Progenitor cell of endocrine pancreas (in vitro differentiated cells): ENCODE measurements at places on chromosomes 1 and 21. TPM values are rescaled to one million over a fixed set of nuclear protein-coding genes. Genes with fewer than 3 reads are reported as not detected.
A peak's percentile ranks its signal among the peaks of the same experiment; 100 is the strongest.

DNA sequence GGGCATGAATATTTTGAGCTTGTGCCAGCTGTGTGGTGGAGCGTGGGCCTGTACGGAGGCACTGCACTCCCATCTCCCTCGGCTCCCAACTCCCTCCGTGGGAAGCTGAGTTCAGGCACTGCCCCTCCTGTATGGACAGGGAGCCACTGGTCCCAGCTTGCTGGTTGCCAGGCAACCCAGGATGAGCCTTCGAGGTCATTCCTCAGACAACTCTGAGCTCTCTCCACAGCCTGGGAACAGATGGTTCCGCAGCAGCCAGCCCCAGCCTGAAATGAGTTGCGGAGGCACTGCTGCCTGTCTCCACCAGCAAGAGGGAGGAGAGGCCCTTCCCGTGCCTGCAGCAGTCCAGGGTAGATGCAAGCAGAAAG lies 58.4 kb upstream of the TENT5B start:
- H3K4me1 ChIP-seq = peaks cover 4% of the 10 kb centered on the region
- H3K27me3 ChIP-seq = peaks cover 3% of the 10 kb centered on the region
- H3K4me3 ChIP-seq = no peak overlapping the region
- no peak for DNase-seq
- H3K36me3 ChIP-seq = no peaks in the 10 kb centered on the region

DNA sequence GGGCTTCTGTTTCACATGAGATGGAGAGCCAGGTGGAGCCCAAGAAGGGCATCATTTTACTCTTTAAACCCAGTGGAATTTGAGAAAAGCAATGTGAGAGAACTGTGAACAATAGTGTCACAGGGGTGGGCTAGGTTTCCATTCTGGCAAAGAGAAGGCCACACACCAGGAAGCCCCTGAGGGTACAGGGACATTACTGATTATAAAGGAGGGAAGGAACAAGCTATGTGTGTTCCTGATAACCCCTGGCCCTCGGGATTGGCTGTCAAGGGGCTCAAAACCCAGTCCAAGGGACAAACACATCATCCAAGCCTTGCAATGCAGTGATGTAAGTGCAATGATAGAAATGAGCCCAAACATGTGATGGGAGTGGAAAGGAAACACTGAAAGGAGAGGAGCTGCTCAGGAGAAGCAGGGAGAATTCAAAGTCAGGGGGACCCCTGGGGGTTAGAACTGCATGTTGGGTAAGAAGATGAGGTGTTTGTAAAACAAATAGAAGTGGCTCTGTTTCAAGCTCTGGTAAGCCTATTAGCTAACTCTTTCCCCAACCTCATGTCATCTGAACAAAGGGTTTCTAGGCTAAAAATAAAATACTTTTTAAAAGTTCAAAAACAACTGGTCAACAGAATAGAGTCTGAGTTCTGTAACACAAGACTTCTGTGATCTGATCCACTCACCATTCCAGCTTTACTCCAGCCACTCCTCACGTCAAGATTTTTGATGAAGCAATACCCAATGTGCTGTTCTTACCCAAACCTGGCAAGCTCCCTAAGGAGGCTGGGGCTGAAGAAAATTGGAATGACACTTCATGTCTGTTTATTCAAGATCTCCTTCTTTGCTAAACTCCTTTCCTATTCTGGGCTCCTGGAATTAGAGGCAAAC lies 51.1 kb upstream of the IL12RB2 start:
- no peak for DNase-seq
- no peak overlapping the region for H3K27ac ChIP-seq
- no peaks in the 10 kb centered on the region for H3K27me3 ChIP-seq
- H3K4me3 ChIP-seq = no peak overlapping the region

DNA sequence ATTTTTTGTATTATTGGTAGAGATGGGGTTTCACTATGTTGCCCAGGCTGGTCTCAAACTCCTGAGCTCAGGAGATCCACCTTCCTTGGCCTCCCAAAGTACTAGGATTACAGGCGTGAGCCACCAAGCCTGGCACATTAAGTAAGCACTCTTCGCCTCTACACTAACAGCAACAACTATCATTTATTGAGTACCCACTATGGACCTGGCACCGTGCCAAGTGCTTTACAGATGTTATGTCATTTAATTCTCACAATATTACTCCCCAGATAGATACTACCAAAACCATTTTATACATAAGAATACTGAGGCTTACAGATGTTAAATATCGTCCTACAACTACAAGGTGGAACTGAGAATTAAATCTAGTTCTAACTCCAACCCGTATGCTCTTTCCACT lies 50.1 kb downstream of the TUT4 start:
- no peak overlapping the region for H3K4me3 ChIP-seq
- H3K36me3 ChIP-seq = peaks cover 24% of the 10 kb centered on the region
- H3K27me3 ChIP-seq = no peaks in the 10 kb centered on the region
- peaks cover 2% of the 10 kb centered on the region for H3K4me1 ChIP-seq
- no peak overlapping the region for H3K27ac ChIP-seq

GRCh38 chr1:26785611-26786436 lies 1.9 kb upstream of the PIGV start:
- H3K27me3 ChIP-seq = no peaks in the 10 kb centered on the region
- peak overlapping the region; percentile 97 for H3K4me3 ChIP-seq

DNA sequence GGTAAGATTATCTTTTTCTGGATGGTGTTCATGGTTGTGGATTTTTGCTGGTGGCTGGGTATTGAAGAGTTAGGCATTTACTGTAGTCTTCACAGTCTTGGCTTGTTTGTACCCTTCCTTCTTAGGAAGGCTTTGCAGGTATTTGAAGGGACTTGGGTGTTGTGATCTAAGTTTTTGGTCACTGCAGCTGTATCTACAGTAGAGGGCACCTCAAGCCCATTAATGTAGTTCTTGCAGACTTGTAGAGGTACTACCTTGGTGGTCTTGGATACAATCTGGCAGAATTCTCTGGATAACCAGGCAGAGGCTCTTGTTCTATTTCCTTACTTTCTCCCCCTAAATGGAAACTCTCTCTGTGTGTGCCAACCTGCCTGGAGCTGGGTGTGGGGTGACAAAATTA lies 155.8 kb upstream of the BRINP3 start:
- no peaks in the 10 kb centered on the region for H3K4me1 ChIP-seq
- H3K27me3 ChIP-seq = no peaks in the 10 kb centered on the region
- no peak overlapping the region for H3K4me3 ChIP-seq
- no peaks in the 10 kb centered on the region for H3K36me3 ChIP-seq
- no peak overlapping the region for H3K27ac ChIP-seq
- DNase-seq = no peak

- no peak for DNase-seq
- peaks cover 23% of the 10 kb centered on the region for H3K36me3 ChIP-seq
- no peak overlapping the region for H3K27ac ChIP-seq
- peaks cover 72% of the 10 kb centered on the region for H3K4me1 ChIP-seq
These were observed 9.2 kb downstream of the PTPRF start for GRCh38 chr1:43539726-43540434.

DNA sequence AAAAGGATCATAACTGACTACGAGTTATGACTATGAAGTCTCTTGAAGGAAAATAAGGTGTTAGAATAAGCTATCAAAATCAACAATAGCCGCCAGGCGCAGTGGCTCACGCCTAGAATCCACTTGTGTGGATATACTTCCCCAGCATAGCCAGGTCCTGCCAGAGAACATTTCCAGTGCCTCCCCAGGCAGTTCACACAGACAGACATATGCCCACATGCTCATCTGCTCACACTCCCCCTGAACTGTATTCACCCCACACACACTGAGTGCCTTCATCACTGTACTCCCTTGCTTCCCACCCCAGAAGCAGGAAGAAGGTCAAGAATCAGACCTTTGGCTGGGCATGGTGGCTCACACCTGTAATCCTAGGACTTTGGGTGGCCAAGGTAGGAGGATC lies 6.5 kb downstream of the RERE start:
- peaks cover 4% of the 10 kb centered on the region for H3K36me3 ChIP-seq
- no peak for DNase-seq
- H3K27ac ChIP-seq = peak overlapping the region; percentile 19
- H3K27me3 ChIP-seq = no peaks in the 10 kb centered on the region
- peaks cover 45% of the 10 kb centered on the region for H3K4me1 ChIP-seq

DNA sequence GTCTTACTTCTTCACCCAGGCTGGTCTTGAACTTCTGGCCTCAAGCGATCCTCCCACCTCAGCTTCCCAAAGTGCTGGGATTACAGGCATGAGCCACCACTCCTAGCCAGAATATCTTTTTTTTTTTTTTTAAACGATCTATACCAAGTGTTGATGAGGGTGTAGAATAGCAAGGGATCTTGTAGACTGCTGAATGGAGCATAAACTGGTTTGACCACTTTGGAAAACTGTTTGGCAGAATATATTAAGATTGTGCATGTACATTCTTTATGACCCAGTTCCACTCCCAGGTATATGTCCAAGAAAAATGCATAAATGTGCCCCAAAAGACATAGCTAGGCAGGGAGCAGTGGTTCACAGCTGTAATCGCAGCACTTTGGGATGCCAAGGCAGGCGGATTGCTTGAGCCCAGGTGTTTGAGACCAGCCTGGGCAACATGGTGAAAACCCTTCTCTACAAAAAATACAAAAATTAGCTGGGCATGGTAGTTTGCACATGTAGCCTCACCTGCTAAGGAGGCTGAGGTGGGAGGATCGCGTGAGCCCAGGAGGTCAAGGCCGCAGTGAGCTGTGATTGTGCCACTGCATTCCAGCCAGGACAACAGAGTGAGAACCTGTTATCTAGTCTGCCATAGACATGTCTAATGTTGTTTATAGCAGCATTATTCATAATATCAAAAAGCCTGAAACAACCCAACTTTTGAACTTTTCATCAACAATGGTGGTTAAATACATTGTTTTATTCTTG lies 184.0 kb downstream of the VPS13D start:
- H3K4me3 ChIP-seq = no peak overlapping the region
- DNase-seq = no peak
- H3K36me3 ChIP-seq = peaks cover 57% of the 10 kb centered on the region
- peaks cover 8% of the 10 kb centered on the region for H3K4me1 ChIP-seq

GRCh38 chr21:36605426-36605825 lies 93.5 kb upstream of the SIM2 start:
- H3K27me3 ChIP-seq = peaks cover 10% of the 10 kb centered on the region
- H3K4me3 ChIP-seq = no peak overlapping the region

GRCh38 chr1:32647308-32648134 lies 2.8 kb downstream of the ZBTB8OS start:
- no peaks in the 10 kb centered on the region for H3K27me3 ChIP-seq
- H3K36me3 ChIP-seq = no peaks in the 10 kb centered on the region
- H3K4me3 ChIP-seq = no peak overlapping the region
- DNase-seq = no peak

DNA sequence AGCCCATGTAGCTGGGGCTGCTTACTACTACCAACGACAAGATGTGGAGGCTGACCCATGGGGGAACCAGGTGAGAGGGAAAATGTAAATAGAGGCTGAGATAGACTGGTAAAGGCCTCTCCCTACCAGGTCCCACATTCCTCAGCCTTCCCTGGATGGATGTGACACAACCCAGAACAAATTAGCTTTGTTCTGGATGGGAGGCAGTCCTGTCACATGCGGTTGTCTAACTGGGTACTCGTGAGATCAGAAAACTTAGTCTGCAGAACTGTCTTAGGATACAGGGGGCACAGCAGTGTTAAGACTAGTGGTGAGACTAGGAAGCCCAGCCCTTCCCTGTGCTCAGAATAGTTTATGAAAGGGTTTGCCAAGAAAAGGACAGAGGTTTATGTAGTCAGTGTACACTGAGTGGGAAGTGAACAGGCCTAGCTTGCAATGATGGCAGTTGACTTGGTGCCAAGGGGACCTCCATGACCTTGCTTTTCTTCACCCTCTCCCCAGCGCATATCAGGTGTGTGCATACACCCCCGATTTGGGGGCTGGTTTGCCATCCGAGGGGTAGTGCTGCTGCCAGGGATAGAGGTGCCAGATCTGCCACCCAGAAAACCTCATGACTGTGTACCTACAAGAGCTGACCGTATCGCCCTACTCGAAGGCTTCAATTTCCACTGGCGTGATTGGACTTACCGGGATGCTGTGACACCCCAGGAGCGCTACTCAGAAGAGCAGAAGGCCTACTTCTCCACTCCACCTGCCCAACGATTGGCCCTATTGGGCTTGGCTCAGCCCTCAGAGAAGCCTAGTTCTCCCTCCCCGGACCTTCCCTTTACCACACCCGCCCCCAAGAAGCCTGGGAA lies 8.4 kb downstream of the MMACHC start:
- no peak overlapping the region for H3K4me3 ChIP-seq
- H3K4me1 ChIP-seq = peaks cover 7% of the 10 kb centered on the region
- peaks cover 16% of the 10 kb centered on the region for H3K36me3 ChIP-seq
- DNase-seq = no peak

DNA sequence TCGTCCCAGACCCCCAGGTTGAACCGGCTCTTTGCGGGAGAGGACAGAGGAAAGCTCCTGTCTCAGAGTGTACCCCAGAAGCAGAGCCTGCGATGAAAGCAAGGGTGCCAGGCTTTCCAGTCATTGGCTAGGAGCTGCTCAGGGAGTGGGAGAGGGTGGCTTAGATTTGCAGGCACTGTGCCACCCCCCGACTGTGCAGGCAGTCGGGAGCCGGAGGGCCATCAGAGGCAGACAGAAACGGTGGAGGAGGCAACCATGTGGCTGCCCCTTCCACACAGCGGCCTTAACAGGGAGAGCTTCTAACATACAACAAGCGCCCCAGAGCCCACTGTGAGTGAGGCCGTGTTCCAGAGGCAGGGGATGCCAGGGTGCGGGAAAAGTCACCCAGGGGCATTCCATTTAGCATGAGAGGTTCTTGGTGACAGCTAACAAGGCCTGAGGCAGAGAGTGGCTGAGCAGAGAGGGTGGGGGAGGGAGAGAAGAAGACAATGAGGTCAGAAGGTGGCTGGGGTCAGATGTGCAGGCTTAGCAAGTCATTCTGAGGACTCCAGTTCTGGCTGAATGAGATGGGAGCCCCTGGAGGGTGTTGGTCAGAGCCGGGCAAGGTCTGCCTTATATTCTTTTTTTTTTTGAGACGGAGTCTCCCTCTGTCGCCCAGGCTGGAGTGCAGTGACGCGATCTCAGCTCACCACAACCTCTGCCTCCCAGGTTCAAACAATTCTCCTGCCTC lies 9.5 kb upstream of the C1orf167 start:
- H3K4me1 ChIP-seq = peaks cover 9% of the 10 kb centered on the region
- no peak for DNase-seq
- H3K36me3 ChIP-seq = peaks cover 4% of the 10 kb centered on the region
- peaks cover 8% of the 10 kb centered on the region for H3K27me3 ChIP-seq
- no peak overlapping the region for H3K4me3 ChIP-seq

GRCh38 chr1:40153073-40153770 lies 8.0 kb upstream of the RLF start:
- peak overlapping the region; percentile 77 for H3K27ac ChIP-seq
- no peaks in the 10 kb centered on the region for H3K36me3 ChIP-seq
- no peak for DNase-seq

GRCh38 chr1:223062177-223062576 lies 80.9 kb downstream of the TLR5 start:
- no peaks in the 10 kb centered on the region for H3K36me3 ChIP-seq
- H3K4me3 ChIP-seq = no peak overlapping the region
- no peak overlapping the region for H3K27ac ChIP-seq
- H3K4me1 ChIP-seq = no peaks in the 10 kb centered on the region
- H3K27me3 ChIP-seq = peaks cover 15% of the 10 kb centered on the region

Gene KCNAB2
- total RNA-seq = 5.8 and 6.9 TPM in 2 replicates

Gene KRTAP21-2
- not detected in 2 replicates for total RNA-seq

Gene SMG7
- total RNA-seq = 71.8 and 75.8 TPM in 2 replicates

Gene FOXD3
- not detected in 2 replicates for total RNA-seq

Gene BACE2
- 13.4 and 15.6 TPM in 2 replicates for total RNA-seq

Gene TMCC2
- 4.6 and 5.0 TPM in 2 replicates for total RNA-seq

Gene CASQ2
- not detected in 2 replicates for total RNA-seq

Gene PRAMEF7
- not detected in 2 replicates for total RNA-seq

Gene HSD3B1
- total RNA-seq = not detected in 2 replicates

Gene AGT
- total RNA-seq = 12.5 and 13.5 TPM in 2 replicates
